ENCODE measurements at places on chromosomes 6 and 20.

DNA sequence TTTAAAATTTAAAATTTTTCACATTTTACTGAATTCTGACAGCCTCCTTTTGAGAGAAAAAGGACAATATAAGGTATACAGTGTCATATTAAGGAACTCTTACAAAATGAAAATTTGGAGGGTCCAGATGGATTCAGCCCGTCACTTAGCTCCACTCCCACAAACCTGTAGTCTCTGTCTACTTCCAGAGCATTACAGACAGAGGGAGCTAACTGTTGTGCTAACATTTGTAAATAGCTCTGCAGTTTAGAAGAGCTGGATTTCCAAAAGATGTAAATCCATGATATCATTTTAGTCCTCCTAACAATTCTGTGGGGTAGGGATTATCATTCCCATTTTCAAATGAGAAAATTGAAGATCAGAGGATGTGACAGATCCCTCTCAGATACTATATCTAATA, 16.1 kb upstream of the SERINC3 start:
- DNase-seq = no peak

GRCh38 chr6:14148471-14148870, 30.9 kb downstream of the CD83 start:
- DNase-seq = no peak

DNA sequence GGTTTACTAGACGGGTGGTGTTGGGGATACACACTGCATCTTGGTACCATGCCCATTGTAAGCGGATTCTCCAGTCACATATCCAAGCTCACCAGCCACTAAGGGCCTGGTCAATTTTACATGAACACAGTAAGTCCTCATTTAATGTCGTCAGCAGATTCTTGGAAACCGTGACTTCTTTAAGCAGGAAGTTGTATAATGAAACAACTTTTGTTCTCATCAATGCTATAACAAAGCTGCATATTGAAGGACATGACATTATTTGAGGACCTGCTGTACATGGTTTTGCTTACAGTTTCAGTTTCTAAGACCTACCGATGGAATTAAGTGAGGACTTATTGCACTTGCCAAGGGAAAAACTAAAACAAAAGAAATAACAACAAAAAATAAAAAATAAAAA, 295.6 kb downstream of the SYNE1 start:
- DNase-seq = no peak

DNA sequence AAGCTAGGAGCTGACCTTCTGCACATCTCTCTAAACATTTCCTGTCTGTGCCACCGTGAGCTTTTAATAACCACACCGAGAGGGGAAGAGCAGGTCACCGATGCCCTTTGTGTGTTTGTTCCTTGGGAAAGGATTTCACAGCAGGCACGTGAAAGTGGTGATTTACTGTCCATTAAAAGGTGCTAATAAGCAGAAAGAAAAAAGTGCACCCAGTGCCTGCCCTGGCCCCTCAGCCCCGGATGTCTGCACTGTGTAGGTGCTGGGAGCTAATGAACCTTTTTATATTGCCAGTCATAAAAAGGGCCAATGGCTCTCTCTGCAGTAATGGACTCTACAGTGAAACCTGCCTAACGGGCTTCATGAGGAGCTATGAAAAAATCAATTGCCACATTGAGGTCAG, 312.6 kb downstream of the C6orf118 start:
- no peak for DNase-seq

DNA sequence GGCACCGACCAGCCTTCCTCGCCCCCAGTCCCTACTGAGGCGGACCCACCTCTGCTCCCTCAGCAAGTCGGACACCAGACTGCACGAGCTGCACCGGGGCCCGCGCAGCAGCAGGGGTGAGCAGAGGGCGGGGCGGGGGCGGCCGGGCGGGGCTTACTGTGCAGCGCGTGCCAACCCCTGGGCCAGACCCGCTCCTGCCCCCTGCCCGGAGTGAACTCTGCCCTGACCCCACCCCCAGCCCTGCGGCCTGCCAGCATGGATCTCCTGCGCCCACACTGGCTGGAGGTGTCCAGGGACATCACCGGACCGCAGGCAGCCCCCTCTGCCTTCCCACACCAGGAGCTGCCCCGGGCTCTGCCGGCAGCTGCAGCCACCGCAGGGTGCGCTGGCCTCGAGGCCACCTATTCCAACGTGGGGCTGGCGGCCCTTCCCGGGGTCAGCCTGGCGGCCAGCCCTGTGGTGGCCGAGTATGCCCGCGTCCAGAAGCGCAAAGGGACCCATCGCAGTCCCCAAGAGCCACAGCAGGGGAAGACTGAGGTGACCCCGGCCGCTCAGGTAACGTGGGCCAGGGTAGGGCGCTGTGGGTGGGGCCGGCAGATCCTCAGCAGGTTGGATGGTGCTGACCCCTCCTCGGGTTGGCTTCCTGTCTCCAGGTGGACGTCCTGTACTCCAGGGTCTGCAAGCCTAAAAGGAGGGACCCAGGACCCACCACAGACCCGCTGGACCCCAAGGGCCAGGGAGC, 1.5 kb upstream of the SLC2A4RG start:
- no peak for DNase-seq

GRCh38 chr20:51678026-51678697, 90.0 kb downstream of the ATP9A start:
- peak; percentile 49 for DNase-seq

DNA sequence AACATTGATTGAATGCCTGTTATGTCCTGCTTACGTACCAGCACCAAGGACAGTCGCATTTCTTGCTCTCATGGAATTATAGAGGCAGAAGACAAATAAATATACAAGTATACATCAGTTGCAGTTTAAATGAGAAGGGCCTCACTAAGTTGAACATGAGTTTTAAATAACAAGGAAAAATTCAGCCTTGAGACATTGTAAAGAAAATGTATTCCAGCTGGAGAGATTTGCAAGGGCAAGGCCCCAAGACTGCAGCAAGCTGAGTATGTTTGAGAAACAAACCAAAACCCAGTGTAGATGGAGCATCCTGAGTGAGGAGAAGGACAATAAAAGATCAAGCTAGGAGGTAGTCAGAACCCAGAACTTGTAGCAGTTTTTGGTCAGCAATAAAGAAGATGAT, 123.2 kb upstream of the BMP5 start:
- no peak for DNase-seq

GRCh38 chr6:42141603-42142117, 760 bp downstream of the C6orf132 start:
- DNase-seq = no peak

Measured in AG20443 (cell line).